SK-N-SH treated with all-trans-retinoic acid at 6 μM for 48 hours (cell line): ENCODE measurements at places on chromosomes 16 and 17.

GRCh38 chr16:71629278-71630016 lies 3.5 kb downstream of the MARVELD3 start:
- no peak for ATAC-seq

GRCh38 chr16:77238593-77238992 lies 39.4 kb downstream of the SYCE1L start:
- no peak for ATAC-seq

DNA sequence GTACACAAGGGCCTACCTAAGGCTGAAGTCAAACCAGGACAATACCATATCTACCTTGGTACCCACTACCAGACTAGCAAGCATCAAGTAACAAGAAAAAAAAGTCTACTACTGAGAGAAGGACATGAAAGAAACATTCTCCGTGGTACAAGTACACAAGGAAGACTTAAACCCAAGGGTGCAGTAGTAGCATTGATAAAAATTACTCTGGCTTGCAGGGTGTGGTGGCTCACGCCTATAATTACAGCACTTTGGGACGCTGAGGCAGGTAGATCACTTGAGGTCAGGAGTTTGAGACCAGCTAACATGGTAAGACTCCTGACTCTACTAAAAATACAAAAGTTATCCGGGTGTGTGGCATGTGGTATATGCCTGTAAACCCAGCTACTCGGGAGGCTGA lies 386.5 kb upstream of the PMFBP1 start:
- ATAC-seq: no peak

DNA sequence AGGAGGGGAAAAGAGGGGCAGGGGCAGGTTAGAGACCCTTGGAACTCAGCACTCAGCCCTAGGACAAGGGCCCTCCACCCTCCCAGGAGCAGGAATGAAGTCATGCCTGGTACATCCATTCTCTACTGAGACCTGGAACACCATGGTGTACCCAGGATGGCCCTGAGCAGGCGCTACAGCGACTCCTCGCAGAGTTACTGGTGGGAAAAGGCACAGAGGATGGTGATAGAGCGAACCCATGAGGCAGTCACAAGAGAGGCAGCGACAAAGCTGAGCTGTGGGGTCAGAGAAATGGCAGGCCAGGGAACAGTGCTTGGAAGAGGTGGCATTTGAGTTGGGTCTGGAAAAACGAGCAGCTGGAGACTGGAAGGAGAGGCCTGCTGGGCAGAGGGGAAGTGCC lies 37.5 kb downstream of the SRCIN1 start:
- no peak for ATAC-seq

DNA sequence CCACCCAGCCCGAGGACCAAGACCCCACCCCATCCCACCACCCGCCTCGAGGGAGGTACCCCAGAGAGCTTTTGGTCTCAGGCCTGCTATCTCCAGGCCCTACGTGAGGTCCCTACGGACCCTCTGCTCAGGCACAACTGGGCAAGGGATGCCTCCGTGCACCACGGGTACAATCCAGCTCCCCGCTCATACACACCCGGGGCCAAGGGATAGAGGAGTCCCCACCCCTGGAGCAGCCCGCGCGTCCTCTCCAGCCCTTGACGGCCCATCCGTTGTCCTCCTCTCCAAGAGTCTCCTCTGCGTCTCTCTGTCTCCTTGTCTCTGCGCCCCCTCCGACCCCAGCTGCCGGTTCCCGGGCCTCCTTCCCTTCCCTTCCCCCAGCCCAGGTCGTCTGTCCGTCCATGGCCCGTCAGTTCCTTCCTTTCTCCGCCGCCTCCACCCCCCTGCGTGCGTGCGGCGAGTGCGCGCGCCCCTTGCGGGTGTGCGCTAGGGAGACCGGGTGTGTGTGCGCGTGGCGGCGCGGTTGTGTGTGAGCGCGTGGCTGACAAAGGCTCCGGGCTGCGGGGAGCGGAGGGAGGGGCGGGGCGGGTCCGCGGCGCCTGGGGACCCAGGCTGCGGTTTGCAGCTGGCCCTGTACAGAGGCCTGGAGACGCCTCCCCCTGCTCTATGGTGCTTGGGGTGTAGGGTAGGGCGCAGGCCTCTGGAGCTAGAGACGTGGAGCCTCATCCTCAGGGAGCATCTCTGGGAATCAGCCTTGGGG lies 930 bp downstream of the SPNS2 start:
- ATAC-seq: no peak

- no peak for ATAC-seq
Measured at GRCh38 chr16:27754788-27755690, 205.1 kb downstream of the KATNIP start.

GRCh38 chr16:89176147-89176690 lies 4.7 kb downstream of the CDH15 start:
- no peak for ATAC-seq

DNA sequence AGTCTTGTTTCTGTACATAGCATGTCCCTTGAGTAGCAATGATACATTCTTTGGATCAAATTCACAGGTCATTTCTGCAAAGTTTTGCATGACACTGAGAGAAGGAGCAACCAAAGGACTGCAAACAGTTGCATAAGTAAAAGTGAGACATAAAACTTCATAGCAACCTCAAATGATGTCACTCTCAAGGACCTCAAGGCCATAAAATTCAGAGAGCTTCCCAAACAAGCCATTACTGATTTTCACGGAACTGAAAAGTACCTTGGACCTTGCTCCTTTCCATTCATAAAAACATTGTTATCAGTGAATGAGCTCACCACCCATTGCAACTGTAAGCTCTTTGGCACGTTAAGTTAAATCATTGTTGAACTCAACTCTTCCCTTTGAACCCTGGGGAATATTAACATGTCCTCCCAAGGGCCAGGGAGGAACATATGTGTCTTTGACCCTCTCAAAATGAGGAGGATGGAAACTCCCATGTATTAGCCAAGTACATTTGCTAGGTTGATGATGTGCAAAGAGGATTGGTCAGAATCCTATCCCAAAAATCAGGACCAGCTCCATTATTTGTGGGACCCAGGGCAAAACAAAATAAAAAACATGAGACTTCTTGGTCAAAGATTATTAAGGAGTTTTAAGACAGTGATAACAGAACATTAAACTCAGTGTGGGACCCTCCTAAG lies 275.0 kb upstream of the DYNLRB2 start:
- ATAC-seq: no peak

DNA sequence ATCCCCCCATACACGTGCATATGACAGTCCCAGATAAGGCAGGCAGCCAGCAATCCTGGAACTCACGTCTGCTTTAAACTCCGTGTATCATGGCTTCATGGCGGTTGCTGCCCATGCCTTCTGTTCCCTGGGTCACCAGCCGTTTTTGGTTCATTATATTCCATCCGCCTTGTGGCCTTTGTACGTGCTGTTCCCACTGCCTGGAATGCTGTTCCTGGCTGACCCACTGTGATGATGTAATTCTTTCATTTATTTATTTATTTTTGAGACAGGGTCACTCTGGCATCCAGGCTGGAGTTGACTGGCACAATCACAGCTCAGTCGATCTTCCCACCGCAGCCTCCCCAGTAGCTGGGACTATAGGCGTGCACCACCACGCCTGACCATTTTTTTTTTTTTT lies 136.7 kb upstream of the GSE1 start:
- no peak for ATAC-seq

DNA sequence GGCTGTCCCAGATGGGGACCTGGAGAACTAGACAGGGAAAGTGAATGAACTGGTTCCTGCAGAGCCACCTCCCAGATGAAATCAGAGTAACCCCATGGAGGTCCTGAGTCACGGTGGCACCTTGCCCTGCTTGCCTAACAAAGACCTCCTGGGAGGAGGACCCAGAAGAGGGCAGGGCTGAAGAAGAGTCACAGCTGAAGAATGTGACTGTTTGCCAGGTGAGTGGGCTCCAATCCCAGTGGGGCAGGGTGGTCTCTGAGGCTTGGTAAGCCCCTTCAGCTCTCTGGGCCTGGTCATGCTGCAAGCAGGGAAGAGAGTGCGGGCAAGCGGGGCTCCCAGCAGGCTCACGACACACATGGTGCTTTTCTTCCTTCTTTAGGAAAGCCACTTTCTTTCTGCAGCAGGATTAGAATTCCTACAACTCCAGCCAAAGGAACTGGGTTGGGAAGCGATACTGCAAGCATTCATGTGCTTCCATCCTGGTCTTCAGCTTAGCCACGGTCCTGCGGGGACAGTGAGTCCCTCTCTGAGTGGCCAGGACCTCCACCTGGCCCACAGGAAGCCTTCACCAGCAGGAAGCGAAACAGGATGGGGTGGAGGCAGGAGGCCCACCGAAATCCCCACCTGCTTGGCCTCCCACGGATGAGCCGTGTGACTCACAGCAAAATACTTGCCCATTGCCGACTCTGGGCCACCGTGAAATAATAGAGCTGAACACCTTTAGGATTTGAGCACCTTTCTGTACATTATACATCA lies 4.3 kb downstream of the C16orf74 start:
- no peak for ATAC-seq

DNA sequence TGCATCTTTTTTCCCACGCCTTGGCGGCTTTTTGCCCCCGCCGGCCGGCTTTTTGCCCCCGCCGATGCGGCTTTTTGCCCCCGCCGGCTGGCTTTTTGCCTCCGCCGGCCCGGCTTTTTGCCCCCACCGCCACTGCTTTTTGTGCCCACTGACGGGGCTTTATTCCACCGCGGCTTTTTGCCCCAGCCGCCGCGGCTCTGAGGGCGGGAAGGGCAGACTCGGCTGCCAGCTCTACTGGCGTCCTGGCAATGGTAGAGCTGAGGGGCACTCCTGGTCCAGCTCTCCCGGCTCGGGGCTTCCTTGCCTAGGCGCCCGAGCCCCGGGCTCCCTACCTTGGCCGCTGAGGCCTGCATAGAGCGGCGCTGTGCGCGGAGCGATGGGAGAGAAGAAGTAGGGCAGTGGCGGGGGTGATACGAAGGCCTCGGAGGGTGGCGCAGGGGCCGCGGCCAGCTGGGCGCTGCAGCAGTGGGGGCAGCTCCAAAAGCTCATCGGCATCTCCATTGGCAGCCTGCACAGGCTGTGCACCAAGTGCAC lies 591.4 kb downstream of the TP53TG3F start:
- ATAC-seq: no peak

DNA sequence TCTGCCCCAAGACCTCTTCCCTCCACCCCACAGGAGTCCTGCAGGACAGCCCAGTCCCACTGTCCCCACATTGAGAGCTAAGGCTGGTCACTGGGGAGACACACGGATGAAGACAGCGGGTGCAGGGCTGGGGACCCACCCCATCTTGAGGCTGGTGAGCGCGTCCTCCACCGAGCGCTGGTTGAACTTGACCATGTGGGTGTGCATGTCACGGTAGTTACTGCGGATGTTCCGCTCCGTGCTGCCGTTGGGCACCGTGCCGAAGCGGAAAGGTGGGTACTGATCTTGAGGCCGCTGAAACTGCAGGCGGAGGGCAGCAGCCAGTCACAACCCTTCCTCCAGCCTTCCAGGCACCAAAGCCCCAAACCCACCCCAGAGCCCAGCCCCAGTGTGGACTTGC lies 13.1 kb downstream of the GRIN2C start:
- no peak for ATAC-seq

DNA sequence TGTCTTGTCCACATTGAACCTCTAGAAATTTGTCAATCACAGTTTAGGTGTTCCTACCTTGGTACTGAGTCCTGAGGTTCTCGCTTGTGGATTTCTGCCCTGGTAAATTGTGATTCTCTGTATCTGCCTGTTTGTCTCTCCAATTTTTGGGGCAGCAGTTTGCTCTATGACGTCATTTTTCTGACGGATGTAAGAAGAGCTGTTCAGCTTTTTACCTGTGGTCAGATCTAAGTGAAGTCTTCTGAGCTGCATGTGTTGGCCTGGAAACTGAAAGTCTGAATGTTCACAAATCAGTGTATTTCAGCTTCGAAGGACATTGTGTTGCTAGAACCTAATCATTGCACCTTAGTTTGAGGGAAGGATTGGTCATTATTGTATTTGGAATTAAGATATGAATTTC lies 63.4 kb downstream of the BCAS3 start:
- no peak for ATAC-seq

DNA sequence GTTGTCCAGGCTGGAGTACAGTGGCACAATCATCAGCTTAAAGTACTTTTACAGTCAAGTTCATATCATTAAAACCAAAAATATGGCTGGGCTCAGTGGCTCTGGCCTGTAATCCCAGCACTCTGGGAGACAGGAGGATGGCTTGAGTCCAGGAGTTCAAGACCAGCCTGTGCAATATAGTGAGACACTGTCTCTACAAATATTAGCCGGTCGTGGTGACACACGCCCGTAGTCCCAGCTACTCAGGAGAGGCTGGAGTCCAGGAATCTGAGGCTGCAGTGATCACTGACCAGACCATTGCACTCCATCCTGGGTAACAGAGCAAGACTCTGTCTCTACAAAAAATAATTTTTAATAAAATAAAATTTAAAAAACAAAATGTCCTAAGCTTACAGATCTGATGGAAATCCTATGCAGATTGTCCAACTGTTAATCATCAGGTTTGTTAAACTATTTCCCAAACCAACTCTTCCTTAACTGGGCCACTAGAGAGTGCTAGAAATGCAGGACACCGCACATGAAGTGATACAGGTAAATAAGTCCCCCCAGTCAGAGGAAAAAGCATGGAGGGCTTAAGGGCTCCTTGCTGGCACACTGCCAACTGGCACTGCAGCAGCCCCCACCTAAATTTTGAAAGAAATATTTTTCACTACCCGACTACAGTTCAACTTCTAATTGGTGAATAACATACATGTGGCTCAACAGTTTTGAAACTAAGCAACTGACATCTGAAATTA lies 2.8 kb downstream of the USP22 start:
- no peak for ATAC-seq

GRCh38 chr17:79153367-79154130 lies 78.9 kb downstream of the ENGASE start:
- no peak for ATAC-seq

DNA sequence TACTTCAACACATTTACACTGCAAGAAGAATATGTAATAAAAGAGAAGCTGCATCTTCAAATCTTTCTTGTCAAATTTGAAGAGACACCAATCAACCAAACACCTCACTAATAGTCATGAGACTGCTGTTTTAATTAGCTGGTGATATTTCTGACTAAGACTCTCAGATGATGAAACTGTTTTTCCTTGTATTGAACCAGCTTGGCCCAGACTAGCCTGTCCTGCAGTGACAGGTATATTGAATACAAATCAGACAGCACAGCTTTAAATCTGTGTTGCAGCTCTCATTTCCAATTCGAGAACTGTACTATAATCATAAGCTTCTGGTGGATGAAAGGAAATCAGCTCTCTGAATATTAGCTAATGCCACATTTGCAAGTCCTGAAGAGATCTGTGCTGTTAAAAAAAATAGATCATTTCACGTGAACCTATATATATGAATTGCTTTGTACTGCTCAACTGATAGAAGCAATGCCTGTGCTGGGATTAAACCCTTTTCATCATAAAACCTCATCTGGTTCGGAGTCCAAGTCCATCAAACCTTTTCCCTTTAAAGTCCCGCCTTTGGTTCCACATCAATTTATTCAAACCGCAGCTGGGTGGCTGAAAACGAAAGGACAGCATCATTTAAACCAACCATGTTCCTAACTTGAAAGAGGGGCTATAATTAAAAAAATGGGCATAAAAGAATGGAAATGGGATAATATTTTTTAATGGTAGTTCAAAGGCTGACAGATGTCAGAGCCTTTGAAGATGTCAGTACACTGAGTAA lies 306.2 kb downstream of the CEP112 start:
- peak; percentile 21 for ATAC-seq

GRCh38 chr17:56478836-56479447 lies 114.6 kb upstream of the NOG start:
- ATAC-seq: peak; percentile 86

GRCh38 chr16:85259832-85260167 lies 147.5 kb upstream of the CIBAR2 start:
- no peak; the same call in 2 of the 3 replicates for ATAC-seq

GRCh38 chr17:39351508-39351907 lies 49.9 kb downstream of the FBXL20 start:
- no peak for ATAC-seq

- ATAC-seq: no peak
Measured at GRCh38 chr17:65657251-65657828, 95.9 kb upstream of the AXIN2 start.

- no peak for ATAC-seq
Measured at GRCh38 chr16:78669994-78670393, 570.5 kb downstream of the WWOX start.
